ENCODE measurements at places on chromosomes 4 and X.
A peak's percentile ranks its signal among the peaks of the same experiment; 100 is the strongest.

DNA sequence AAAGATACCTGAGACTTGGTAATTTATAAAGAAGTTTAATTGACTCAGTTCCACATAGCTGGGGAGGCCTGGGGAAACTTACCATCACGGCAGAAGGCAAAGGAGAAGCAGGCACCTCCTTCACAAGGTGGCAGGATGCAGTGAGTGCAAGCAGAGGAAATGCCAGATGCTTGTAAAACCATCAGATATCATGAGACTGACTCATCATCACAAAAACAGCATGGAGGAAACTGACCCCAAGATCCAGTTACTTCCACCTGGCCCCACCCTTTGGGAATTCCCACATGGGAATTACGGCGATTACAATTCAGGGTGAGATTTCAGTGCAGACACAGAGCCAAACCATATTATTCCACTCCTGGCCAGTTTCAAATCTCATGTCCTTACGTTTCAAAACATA lies 514.7 kb upstream of the SPANXN1 start:
- DNase-seq = no peak

GRCh38 chr4:71639380-71639779 lies 144.5 kb downstream of the GC start:
- DNase-seq = no peak

- DNase-seq = no peak
Measured at GRCh38 chr4:176287546-176287945, 18.5 kb upstream of the ASB5 start.

GRCh38 chr4:101515099-101515498 lies 167.8 kb upstream of the PPP3CA start:
- no peak for DNase-seq

GRCh38 chr4:14985161-14985560 lies 17.1 kb upstream of the CPEB2 start:
- DNase-seq = no peak

GRCh38 chrX:45709381-45709780 lies 508.7 kb upstream of the DIPK2B start:
- DNase-seq = no peak

GRCh38 chr4:20538905-20539304 lies 161.4 kb upstream of the PACRGL start:
- DNase-seq = no peak

GRCh38 chr4:98614662-98615061 lies 43.7 kb downstream of the TSPAN5 start:
- DNase-seq = no peak

DNA sequence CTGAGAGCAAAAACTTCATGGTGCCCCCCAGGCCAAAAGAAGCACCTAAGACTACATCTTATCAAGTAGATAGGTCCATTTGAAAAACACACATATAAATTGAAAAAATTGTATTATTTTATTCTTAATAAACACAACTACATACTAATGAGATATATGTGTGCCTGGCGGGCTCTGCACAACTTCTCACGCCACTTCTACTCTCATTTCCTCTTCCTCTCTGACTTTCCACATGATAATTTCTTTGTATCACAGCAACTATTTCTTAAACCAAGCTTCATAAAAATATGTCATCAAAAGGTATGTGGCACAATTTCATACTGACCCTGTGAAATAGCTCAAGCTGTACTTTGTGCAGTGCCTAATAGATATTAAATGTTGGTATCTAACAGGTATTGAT lies 10.7 kb upstream of the NPY2R start:
- DNase-seq = no peak

DNA sequence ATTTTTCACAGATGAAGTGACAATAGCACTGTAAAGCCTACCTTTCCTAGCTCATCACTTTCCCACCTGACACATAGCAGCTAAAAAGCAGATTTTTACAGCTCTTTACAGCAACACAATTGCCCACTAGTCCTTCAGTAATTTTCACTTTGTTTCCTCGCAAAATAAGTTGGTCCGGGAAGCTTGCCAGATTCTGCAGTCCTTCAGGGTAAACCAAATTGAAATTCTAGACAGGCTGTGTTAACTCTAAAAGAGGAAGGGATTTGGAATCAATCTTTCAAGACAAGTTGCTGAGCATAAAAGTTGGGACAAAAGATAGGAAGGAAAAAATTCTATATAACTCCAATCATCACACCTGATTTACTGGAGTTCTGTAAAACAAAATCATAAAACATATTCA lies 8.7 kb downstream of the C1QTNF7 start:
- no peak for DNase-seq

GRCh38 chrX:119132961-119133360 lies 5.3 kb upstream of the KIAA1210 start:
- no peak for DNase-seq

GRCh38 chrX:40262157-40263013 lies 164.6 kb upstream of the BCOR start:
- DNase-seq = no peak

- DNase-seq = no peak
Measured at GRCh38 chr4:166042510-166043055, 169.5 kb downstream of the TLL1 start.

GRCh38 chrX:39196192-39197102 lies 395.2 kb downstream of the MID1IP1 start:
- peak; percentile 41 for DNase-seq

GRCh38 chr4:101288365-101289145 lies 58.8 kb downstream of the PPP3CA start:
- DNase-seq = no peak

Data from CD4-positive, alpha-beta T cell treated with Interleukin-15 for 4 hours (primary cell).